ENCODE measurements at places on chromosomes 5 and 9.

DNA sequence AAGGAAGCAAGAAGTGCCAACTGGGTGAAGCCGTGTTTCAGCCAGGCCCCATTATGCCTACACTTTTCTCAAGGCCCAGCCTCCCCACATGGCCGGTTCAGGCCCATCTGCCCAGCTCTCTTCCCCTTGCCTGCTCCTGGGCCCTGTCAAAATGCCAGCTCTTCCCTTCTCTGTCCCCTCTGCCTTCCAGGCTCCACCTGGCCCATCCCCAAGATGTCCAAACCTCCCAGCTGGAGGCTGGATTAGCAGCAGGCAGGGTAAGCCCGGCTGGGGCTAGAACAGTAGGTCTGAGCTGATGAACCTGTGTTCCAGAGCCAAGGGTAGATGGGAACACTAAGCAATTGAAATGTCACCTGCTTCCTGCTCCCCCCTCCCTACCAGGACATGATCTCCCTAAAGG, 64.1 kb upstream of the HSPA9 start:
- no peak for DNase-seq

- DNase-seq, result no peak
Observed at GRCh38 chr9:130426467-130426773, 18.3 kb upstream of the ASS1 start.

DNA sequence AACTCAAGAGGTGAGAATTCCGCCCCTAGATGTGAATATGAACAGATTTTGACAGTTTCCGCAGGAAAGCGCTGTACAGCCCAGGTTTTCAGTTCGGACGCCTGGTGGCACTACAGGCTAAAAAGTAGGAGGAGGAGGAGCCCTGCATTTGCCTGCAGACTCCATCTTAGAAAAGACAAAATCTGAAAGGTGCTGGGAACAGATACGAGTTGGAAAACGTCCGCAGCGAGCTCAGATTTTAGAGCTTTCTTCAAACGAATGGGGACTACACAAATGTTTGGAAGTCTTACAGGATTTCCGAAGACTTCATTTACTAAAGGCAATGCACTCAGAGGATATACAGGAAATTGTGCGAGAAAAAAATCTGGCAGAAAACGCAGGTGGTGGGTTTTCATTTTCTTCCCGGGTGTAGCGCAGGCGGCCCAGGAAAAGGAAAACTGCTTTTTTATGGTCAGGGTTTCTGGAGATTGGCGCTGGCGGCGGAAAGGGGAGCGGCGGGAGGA, 9.9 kb upstream of the PCDHB2 start:
- DNase-seq, result no peak

GRCh38 chr5:134638760-134639201, 6.2 kb upstream of the SAR1B start:
- DNase-seq, result no peak

GRCh38 chr5:17398431-17398830, 99.6 kb upstream of the TAF11L2 start:
- DNase-seq, result no peak

DNA sequence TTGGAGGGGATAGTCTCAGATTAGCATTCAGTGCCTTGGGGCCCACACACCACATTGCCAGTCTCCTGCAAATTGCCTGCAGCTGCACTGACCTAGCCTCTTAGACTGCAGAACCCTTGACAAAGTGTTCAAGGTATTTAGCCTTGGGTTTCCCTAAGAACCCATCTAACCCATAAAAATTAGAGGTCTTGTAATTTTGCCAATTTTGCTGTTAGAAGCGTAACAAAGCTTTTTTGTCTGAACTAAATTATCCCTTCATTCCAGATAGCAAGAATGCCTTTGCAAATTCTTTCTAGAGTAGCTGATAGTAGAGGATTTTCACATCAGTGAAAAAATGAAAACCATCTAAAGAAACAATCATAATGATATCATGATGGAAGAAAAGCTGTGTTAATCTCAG, 74.0 kb upstream of the CCNG1 start:
- no peak for DNase-seq

DNA sequence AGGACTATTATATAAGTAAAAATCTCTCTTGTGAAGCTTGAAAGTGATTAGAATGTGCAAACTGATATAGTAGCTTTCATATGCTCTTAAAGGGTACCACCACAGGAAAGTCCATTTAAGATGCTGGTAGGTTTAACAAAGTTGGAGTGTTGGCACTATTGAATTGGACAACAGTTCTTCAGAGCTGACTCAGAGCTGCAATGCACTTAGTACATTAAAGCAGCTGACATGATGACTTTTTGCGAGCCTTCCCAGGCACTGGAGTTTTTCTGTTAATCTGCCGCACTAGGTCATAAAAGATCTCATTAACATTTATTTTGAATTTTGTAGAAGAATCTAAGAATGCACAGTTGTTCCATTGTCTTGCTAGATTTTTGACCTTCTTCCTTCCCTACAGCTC, 243.8 kb downstream of the ADAMTSL1 start:
- DNase-seq, result no peak

DNA sequence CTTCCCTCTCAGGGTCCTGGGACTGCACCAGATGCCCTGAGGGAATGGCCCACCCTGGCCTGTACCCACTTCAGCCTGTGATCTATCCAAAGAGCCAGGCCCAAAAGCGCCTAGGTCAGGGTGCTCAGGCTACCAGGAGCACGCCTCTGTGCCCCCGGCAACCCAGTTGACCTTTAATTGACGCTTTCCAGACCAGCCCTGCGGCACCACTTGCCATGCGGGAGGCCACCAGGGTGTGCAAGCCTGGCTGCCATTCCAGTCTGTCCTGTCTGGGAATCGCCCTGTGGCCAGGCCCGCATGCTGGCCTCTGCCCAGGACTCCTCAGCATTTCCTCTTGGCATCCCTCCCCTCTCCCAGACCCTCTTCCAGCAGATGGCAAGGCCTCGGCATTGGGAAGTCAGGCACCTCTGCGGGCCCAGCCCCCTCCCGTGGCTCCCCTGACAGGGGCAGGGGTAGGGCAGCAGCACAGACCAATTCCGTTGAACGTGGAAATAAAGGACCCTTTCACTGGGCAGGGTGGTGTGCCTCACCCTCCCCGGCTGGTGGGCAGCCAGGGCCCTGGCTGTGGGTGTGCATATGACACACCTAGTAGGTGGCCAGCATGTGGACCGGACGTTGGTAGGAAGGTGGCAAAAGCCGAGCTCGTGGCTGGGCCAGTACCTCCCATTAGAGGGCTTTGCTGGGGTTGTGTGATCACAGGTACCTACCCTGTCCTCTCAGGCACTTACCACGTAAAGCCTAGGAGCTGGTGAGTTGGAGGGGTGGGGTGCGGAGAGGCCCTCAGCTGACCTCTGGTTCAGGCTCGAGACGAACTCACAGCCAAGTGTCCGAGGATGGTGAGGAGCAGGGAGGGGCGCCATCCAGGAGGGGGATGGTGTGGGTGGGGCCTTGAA, 3.5 kb upstream of the AIF1L start:
- no peak for DNase-seq

DNA sequence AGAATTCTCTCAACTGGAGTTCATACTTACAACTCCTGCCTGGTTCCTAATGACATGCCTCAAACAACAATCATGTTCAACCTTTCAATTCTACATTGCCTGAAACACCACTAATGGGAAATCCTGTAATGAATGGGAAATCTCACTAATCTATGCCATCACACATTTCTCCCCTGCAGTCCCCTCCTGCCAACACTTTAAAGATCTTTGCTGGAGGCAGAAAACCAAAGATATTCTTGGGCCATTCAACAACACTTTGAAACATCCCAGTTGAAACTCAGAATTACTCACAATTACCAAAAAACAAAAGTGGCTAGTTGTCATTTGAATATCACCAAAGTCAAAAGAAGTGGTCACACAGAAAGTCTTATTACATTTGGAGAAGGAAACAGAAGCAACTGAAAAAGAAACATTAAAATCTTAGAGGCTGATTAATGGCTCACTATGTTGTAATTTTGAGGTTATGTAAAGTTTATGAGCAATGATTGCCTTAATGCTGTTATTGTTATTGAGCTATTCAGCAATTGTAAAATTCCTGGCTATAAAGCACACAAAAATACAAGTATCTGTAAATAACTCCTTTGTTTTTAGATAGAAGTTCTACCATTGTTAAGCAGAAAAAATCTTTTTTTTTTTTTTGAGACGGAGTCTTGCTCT, 313.4 kb upstream of the SLC30A5 start:
- DNase-seq, result no peak

DNA sequence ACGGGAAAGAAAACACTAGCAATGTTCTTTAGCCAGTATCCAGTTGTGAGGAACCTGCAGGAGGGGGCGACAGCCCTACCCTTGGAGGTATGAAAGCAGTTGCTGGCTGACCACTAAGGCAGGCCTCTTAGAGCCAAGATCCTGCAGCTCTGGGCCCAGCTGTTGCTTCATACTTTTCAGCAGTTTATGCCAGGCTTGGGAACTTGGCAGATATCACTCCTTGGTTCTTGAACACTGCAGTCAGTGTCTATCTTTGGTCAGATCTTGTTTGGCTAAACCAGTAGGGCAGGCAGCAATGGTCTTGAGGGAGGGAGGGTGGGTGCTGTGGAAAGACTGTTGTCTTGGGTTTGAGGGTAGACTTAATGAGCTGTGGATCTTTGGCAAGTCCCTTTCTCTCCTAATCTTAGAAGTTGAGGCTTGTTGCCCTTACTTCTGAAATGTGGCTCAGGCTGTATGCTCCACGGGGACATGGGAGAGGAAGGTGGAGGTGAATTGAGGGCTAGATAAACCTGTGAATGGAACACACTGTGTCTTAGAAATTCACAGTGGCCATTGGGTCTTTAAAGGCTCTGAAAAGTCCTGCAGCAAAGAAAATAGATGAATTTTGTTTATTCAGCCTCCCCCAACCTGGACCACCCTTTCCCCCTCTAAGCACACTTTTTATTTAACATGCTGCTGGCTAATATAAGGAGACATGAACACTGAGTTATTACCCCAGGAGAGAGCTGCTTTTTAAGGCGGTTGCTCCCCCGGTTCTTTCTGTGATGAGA, 37.5 kb downstream of the ZNF618 start:
- no peak for DNase-seq

- no peak for DNase-seq
Observed at GRCh38 chr9:94554439-94555331, at the start of gene PCAT7. PCAT7 (plus strand) TSS chr9:94555083.

DNA sequence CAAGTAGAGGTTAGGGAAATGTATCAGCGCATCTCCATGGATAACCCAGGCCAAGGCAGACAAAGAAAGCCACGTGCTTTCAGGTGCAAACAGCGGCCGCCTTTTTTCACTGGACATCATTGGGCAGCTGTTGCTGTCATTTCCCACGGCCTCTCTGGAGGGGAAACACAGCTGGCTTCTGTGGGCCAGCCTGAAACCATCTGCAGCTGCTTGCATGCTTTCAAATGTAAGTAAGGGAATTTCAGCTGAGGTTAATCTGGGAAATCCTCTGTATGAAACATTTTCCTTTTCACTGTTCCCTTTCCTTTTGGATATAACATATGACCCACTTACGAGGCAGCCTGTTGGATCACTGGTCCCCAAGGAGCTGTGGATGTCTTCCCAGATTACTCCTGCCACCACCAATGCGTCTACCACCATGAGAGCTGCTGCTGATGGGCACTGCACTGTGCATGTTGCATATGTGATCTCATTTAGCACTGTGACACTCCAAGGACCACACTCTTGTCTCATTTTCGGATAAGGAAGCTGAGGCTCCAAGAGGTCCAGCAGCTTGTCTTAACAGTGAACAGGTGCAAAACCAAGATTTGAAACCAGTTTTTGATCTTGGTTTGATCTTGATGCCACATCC, 106.3 kb downstream of the C9orf152 start:
- DNase-seq, result peak; percentile 48

DNA sequence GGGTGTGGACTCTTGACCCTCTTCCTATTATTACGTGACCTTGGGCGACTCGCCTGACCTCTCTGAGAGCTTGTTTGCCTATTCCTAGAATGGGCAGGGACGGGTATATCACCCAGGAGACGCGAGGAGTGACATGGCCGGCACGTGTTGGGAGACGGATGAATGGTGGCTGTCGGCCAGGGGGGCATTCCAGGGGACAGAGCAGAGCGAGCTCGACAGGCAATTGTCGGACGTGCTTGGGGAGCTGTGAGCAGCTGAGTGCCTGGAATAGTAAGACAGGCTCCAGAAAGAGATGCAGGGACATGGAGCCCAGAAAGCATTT, 29.3 kb upstream of the UNC5A start:
- DNase-seq, result no peak

DNA sequence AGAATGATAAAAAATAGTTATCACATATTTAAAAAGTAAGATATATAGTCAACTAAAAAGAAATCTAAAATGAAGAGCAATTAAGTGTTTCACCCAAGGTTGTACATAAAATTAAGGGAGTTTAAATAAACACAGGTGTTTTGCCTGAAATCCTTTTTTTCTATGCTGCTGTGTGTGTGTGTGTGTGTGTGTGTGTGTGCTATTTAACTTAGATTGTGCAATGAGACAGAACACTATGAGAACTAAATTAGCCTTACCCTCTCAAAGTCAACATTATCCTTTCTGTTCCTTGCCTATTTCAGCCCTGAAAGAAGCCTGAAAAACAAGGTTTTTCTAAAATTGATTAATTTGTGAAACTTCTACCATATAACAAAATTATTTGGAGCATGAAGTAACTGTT, 516.2 kb downstream of the ELAVL2 start:
- no peak for DNase-seq

DNA sequence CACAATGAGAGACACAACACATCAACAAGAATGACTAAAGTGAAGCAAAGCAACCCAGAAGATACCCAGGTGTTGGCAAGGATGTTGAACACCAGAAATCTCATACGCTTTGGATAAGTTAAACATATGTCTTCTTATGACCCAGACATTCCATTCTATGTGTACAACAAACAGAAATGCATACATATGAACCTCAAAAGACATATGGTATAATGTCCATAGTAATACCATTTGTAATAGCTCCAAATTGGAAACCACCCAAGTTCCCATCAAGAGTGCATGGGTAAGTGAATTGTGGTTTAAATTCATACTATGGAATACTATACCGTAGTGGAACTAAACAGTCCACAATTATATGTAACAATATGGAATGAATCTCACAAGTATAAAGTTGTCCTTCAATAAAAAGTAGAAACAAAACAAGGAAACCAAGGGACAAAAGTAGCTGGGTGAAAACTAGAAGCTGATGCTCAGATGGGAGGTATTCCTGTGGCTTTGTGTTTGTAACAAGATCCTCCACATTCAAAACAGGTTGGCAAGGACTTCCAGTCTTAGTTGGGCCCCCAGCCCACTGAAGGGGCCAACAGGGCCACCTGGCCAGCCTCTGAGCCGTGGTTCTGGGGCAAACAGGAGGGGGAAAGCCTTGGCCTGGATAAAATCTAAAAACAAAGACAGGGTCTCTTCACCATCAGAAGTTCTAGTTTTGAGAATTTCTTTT, 171.8 kb upstream of the PITX1 start:
- no peak for DNase-seq

GRCh38 chr5:86748538-86749105, 130.9 kb downstream of the COX7C start:
- DNase-seq, result no peak
